ENCODE measurements at places on chromosomes 7 and 10. TPM values are rescaled to one million over a fixed set of nuclear protein-coding genes. Genes with fewer than 3 reads are reported as not detected.

The CCDC71L gene
- total RNA-seq = 29.7 TPM

The SHH gene
- 0.86 TPM for total RNA-seq

The CCL24 gene
- not detected for total RNA-seq

The CBX3 gene
- total RNA-seq = 495 TPM

The TUBB8 gene
- total RNA-seq = not detected

The ZRANB1 gene
- 13.7 TPM for total RNA-seq

The BICC1 gene
- total RNA-seq = 12.2 TPM

The CLRN3 gene
- total RNA-seq = not detected

The PANK1 gene
- total RNA-seq = 10.0 TPM

The EBLN1 gene
- not detected for total RNA-seq

GRCh38 chr10:112913255-112913654 lies 36.8 kb upstream of the TCF7L2 start:
- DNase-seq = no peak

- peak; percentile 58 for DNase-seq
Observed at GRCh38 chr7:130369831-130370550, 10.3 kb upstream of the CPA1 start.

DNA sequence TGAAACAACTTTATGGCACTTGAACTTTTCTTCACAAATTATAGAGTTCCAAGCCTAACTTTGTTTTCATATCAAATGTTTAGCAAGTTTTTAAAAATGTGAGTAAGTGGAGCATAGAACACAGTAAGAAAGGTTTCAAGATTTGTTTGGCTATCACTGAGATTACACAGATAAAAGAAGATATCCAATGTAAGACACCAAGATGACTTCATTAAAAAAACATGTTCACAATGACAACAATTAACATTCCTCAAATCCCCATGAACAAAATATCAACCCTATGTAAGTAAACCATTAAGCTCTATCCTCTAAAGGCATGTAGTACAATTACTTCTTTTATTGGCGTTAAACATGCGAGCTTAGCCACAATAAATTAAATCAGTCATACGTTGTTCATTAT lies 129.7 kb downstream of the RELN start:
- no peak for DNase-seq

DNA sequence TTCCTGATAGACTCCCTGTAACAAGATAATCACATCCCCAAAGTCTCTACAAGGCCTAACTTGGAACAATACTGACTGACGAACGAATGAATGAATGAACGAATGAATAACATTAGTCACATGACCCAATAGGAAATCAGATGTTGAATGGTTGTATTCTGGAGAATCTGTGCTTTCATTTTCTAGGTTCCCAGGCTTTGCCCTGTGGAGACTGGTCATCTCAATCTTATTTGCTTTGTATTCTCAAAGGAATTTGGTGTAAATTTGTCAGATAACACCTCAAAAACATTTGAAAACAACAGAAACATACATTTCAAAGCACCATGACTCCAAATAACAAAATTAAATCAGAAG lies 69.6 kb upstream of the COL1A2 start:
- DNase-seq = no peak

GRCh38 chr10:35215107-35215506 lies 88.5 kb downstream of the CREM start:
- no peak for DNase-seq

GRCh38 chr7:22565315-22565811 lies 65.4 kb upstream of the STEAP1B start:
- peak; percentile 93 for DNase-seq

- no peak for DNase-seq
Observed at GRCh38 chr10:64867501-64867962, 1346.3 kb downstream of the REEP3 start.

DNA sequence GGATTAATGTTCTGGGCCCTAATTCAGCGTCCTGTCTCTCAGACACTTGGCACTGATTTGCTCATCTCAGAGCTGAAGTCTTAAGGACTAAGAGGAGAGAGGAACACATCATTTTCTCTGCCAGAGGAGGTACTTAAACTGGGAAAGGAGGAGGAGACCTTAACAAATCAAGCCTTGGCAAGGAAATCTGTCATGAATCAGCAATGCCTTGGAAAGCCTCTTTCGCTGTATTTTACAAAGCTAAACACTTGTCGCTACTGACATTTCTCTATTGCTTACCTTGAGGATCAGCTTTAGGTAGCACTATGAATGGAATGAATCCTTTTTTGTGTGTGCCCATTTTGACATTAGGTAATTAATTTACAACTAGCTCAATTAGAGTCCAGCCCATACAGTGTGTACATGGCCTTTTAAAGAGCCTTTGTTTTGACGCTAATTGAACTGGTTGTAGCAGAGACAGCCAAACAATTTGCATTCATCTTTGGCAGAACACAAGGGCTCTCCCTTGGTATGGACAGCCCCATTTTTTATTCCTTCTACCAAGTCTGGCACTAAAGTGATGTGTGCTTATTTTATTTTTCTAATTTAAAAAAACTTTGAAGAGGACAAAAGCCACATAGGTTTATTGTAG lies 37.4 kb downstream of the AUTS2 start:
- DNase-seq = no peak

GRCh38 chr10:51272555-51272954 lies 198.3 kb downstream of the PRKG1 start:
- no peak for DNase-seq

DNA sequence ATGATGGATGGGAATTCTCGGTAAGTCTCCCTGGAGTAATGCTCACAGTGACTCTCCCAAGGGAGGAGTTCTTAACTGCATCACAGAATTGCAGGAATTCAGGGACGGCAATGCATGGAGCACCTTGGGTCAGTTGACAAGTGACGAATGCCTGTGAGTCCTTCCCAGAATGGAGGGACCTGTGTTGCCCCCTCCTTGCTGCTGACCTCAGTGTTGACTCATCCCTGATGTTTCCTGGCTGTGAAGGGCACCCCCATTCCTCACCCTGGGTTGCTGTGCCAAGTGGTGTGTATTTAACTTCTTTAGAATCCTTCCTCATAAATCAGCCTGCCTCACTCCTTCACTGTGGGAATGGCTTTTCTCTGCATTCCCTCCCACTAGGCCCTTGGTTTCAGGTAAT lies 98.9 kb downstream of the LRMDA start:
- DNase-seq = peak; percentile 90

DNA sequence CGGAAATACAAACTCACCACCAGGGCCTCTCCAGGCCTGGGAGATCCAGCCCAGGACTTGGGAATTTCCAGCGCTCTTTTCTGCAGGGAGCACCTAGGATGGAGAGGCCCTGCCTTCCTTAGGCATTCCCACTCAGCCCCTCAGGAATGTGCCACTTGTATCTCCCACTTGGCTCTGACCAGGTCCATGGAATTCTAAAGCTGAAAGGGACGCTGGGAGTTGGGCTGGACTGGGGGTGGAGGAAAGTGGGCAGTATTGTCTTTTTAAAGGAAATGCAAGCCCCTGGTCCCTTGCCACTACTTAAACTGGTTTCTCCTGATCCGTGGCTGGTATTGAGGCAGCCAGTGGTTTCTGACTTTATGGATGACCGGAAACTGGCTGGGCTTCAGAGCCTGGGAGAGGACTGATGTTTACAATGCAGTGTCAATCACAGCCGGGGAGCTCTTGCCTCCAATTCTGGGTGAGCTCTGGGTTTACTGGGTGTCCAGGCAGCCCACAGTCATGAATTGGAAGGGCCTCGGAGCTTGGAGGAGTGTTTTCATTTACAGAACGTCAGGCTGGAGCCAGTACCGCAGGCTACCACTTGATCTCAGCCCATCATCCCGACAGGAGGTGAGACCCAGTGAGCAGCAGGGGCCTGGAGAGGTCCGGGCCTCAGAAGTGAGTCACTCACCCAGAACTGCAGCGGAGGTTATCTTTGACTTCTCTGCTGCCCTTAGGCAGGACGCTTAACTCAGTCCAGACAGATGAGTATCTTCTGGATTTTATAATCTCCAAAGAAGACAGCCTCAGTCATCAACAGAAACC lies 27.3 kb downstream of the AGAP3 start:
- peak; percentile 77 for DNase-seq

DNA sequence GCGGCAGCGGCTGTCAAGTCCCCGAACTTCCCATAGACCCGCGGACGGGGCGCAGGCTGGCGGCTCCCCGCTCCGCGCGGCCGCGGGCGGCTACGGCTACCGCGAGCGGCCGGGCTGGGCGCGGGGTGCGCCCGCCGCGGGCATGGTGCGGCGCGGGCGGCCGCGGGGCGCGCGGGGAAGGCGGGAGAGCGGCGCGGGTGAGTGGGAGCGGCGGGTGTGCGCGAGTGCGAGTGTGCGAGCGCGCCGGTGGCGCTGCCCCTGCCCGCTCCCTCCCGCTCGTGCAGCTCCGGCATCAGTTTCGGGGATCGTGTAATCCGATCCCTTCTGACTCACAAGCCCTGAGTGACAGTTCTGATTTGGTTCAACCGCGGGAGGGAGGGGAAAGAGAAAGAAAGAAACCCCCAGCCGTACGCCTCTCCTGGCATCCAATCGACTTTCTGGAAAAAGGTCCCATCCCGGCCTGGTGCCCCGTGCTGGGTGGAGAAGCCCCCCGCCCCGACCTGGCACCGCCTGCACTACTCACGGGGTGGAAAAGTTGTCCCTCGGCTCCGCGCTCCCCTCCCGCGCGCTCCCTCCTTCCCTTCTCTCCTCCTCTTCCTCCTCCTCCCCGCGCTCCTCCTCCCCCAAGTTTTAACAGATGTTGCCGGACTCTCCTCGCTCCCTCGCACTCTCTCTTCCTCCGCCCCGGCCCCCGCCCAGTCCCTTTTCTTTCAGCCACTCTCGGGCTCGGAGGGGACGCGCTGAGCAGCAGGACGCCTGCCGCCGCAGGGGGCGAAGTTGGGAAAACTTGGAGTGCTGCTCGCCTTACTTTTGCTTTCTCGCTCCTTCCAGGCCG lies at the start of gene GLI3:
Gene GLI3 (minus strand): TSS at position 234 of the 835 bp plus-strand sequence. CDS start 13,956 bp downstream, outside the sequence.
- DNase-seq = peak; percentile 98

DNA sequence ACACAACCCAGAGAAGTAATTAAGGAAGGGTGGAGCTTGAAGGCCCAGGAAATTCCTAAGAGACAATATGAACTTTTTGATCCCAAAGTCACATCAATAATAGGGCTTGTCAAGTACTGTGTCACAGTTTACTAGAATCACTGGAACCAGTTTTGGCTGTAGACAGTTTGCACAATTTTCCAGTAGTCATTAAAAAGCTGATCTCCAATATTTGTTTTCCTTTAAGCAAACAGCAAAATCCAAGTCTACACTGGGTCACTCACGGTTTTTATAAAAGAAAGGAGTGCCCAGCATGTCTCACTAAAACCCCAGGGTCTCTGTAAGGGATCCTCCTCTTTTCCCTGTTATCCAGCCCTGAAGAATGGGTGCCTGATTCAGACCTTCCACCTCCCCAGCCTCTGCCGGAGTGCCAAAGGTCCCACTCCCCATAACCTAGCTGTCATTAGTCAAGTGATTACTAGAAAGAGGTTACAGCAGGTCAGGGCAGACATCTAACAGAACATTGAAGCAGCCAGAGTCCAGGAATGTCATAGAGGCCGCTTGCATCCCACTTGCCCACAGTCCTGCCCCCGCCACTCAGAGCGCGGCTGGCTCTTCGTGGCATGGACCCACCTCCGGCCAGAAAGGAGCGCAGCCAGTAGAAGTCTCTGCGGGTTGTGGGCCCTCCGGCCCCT lies 552 bp downstream of the SLC25A16 start:
- no peak for DNase-seq

GRCh38 chr7:141785706-141786552 lies 4.1 kb upstream of the TAS2R5 start:
- DNase-seq = peak; percentile 53

- no peak for DNase-seq
Observed at GRCh38 chr7:20777377-20778062, 9.2 kb downstream of the SP8 start.

GRCh38 chr7:44261240-44261639 lies 60.5 kb downstream of the YKT6 start:
- no peak for DNase-seq

GRCh38 chr10:13272164-13272571 lies 27.7 kb downstream of the PHYH start:
- no peak for DNase-seq
